ENCODE measurements at places on chromosomes 2 and 18.

DNA sequence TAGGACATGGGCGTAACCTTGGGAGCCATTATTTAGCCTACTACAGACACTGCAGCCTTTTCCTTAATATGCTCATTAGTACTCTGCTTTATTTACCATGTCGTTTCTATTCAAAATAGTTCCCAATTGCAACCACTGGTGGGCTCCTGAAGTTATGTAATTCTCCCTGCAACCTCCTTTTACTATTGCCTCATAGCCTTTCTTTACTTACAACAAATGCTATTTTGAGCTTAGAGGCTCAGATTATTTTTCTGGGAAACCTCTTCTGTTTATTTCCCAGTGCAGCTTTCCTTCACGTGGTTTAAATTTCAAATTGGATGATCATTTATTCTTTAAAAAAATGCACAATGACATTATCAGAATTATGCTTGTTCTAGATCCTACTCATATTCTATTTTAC is 492.3 kb upstream of the TMEFF2 start:
- no peak for DNase-seq

DNA sequence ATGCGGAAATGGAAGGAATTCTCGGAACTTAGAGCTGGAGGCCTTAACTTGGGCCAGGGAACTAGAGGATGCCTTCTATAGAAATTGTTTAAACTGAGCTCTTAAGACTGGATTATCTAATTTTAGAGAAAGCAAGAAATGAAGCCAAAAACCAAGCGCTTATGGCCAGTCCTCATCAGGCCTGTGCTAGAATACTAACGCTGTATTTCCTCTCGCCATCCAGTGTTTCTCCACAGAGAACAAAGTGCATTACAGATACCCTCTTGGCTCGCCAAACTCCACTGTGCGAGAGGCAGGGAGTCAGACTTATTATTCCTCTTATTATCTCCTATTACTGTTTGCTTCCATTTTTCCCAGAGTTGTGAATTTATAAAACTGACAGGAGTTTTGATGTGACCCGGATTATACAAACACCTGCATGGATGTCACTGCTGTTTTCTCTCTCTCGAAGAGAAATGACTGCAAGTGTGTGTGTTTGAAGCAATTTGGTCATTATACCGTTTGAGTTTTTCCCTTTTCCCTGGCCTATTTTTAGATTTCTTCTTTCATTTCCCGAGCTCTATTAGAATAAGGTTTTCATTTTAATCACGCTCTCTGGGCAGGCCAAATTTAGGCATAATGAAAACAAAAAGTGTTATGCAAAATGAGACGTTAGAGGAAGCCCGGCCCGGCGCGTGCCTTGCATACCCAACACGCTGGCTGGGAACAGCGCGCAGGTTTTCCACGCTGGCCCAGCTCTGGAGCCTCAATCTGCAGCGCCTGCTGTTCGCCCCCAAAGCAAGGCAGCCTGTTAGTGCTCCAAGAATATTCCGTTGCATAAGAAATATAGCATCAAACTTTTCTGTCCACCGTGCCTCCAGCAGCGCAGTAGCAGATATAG is 103.3 kb downstream of the ALK start:
- DNase-seq, result no peak

- DNase-seq, result no peak
Observed at GRCh38 chr18:74114116-74114515, 33.5 kb downstream of the FBXO15 start.

DNA sequence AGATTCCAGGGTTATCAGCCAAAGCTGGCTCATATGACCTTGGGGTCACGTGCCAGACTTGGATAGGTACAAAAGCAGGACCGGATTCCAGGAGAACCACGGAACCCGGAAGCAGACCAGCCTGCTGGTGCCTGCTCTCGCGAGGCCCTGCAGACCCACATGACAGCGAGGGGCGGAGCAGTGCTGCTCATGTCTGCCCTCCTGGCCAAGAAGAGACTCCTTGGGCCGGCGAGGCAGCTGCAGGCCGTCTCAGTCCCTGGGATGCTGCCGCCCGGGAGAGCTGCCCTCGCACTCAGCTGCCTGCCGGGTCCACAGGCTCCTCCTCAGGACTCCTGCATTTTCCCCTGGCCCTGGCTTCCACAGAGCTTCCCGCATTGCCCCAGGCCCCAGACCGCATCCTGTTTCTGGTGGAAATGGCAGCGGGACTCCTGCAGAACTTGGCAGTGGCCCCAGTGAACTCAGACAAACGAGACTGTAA is 739.5 kb downstream of the SOCS6 start:
- DNase-seq, result no peak

DNA sequence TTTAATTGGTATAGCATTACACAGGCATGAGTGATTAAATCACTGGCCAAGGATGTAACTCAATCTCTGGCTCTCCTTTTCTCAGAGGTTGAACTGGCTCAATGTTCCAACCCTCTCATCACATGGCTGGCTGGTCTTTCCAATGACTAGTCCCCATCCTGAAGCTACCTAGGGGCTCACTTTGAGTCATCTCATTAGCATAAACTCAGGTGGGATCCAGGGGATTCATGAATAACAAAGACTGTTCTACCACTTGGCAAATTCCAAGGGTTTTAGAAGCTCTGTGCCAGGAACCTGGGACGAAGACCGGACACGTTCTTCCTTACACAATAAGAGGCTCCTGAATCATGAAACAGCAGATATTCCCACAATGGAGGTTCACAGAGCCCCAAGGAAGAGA is 145.0 kb upstream of the SPATS2L start:
- DNase-seq, result no peak
